ENCODE measurements at places on chromosomes 7 and 10. TPM values are rescaled to one million over a fixed set of nuclear protein-coding genes. Genes with fewer than 3 reads are reported as not detected.

CHN2 gene
- total RNA-seq = 63.2 TPM

AHCYL2 gene
- 16.8 TPM for total RNA-seq

LRIT1 gene
- not detected for total RNA-seq

DNA sequence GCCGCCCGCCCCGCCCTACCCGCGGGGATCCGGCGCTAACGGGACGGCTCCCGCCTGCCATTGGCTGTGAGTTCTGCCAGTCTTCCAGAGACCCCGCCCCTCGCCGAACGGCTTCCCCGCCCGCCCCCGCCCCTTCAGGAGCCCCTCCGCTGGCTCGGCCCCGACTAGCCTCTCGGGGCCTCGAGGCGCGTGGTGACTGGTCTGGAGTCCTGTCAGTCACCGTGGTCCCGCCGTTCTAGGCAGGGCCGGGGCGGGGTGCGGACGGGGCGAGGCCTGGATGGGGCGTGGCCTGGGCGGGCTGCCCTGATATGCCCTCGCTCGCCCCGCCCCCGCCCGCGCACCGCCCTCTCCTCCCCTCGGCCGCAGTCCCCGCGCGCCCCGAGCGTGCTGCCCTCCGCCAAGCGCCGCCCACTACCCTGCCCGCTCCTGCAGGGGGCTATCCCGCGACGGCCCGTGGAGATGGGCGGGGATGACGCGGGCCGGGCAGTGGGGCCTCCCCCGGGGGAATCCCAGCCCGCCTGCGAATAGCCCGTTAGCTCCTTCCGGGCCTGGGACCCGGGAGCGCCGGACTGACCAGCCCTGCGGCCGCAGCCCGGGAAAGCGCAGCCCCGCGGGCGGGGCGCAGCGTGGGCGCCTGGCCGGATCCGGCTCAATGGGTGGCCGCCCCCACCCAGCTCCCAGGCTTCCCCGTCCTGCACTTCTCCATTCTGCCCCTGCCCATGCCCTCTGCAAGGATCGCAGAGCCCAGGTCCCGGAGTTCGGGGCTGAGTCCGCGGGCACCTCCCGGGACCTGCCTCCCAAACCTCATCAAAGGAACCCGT, 444 bp upstream of the HIP1 start:
- peaks cover 8% of the 10 kb centered on the region for H3K27me3 ChIP-seq
- H3K4me1 ChIP-seq = peaks cover 16% of the 10 kb centered on the region
- H3K27ac ChIP-seq = no peak overlapping the region
- H3K4me3 ChIP-seq = peak overlapping the region; percentile 91

DNA sequence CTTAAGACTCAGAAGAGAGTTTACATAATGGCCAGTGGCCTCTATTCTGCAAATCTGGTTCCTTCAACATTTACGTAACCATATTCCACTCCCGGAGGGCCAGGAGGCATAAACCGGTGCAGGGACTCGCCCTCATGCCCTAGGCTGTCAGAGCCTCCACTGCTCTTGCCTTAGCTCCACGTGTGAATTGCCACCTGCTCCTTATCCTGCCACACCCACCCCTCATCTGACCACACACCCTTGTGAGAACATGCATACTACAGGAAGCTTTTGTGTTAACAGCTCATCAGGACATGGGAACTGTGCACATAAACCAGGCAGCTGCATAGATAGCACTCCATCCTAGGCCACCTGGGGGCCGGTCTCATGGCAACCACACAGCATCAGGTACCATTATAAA, 146.7 kb upstream of the PFKP start:
- peaks cover 5% of the 10 kb centered on the region for H3K36me3 ChIP-seq
- no peak overlapping the region for H3K4me3 ChIP-seq
- no peak overlapping the region for H3K27ac ChIP-seq
- DNase-seq = no peak
- no peaks in the 10 kb centered on the region for H3K27me3 ChIP-seq

Data from glutamatergic neuron (in vitro differentiated cells).